ENCODE measurements at places on chromosomes 7 and 10.

DNA sequence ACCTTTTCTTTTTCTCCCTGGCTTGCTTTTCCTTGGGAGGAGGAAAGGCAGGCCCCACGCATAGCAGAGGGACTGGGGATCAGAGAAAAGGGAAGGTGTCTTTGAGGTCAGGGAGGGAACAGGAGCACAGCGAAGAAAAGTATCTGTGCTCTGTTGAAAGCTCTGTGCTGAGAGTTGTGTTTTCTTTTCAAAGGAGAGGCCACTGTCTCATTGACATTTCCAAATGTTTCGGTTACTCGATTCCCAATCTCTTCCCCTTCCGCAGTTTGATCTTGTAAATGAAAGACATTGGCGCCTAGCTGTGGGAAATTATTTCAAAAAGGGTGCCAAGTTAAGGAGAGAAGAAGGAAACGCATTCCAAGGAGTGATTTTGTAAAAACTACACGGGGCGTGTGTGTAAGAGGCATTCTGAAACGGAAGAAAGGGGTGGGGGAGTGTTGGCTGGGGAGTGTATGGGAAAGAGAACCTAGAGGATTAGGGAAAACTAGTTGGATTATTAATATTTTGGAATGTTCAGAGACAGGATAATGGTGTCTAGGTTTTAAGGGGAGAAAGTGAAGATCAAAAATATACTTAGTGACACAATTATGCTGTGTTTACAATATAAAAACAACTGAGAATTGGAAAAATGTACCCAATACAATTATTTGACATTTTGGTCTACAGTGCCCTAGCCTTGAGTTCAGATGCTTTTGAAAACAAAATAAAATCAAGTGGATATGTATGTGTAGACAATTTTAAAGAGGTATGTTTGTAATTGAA lies 708 bp downstream of the KLHDC10 start:
- no peak for DNase-seq

DNA sequence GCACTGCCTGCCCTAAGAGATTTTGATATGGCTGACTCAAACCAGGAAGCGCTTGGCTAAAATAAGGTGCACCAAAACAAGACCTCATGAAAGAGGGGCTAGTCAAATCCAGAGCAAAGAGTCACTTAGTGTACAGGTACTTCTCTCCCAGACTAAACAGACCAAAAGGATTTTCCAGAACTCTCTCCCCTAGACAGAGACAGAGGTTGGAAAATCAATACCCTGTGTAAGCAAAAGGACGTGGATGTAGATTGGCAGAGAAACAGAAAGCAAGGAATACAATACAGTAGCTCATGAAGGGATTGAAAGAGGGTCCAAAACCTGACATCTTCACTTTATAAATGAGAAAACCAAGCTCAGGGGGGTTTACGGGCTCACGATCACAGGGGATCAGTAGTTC lies 83.0 kb upstream of the LRRTM3 start:
- DNase-seq, result no peak

- DNase-seq, result no peak
Measured at GRCh38 chr7:132977234-132977633, 104.7 kb downstream of the CHCHD3 start.

DNA sequence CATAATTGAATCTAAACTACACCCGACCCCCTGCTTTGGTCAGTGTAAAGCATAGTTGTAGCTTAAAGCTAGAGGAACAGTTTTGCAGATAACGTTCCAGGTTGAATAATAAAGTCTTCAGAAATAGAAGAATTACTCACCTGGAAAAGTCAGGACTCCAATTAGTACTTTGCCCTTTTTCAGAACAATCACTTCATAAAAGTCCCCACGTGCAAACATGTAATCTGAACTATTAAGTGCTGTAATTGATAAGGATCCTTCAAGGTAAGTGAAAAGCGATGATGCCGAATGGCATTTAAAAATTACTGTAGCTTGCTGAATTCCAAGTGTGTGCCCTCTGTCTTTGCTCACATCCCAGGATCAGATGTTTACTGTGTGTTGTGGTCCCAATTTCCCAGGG lies 53.6 kb upstream of the INSYN2A start:
- no peak for DNase-seq

DNA sequence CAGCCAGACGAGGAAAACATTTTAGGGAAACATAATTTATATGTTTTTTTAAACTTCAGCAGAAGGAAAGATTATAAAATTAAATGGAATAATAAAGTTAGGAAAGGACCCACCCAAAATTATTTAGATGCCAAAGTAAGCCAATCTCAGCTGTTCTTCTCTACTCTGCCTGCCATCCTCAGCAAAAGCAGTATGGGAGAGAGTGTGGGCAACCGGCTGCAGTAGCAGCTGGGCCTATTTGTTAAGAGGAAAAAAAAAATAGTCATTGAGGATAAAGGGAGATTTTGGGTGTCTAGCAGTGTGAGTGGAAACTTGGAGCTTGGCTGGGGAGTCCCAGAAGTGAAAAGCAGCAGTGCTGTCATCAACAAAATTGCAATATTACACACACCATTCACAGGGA lies 15.4 kb downstream of the SEMA3E start:
- DNase-seq, result no peak

GRCh38 chr10:86732771-86733170 lies 23.6 kb upstream of the BMPR1A start:
- DNase-seq, result no peak

GRCh38 chr7:3461923-3462322 lies 160.9 kb downstream of the SDK1 start:
- no peak for DNase-seq

GRCh38 chr7:116934580-116934979 lies 18.7 kb upstream of the ST7 start:
- no peak for DNase-seq

DNA sequence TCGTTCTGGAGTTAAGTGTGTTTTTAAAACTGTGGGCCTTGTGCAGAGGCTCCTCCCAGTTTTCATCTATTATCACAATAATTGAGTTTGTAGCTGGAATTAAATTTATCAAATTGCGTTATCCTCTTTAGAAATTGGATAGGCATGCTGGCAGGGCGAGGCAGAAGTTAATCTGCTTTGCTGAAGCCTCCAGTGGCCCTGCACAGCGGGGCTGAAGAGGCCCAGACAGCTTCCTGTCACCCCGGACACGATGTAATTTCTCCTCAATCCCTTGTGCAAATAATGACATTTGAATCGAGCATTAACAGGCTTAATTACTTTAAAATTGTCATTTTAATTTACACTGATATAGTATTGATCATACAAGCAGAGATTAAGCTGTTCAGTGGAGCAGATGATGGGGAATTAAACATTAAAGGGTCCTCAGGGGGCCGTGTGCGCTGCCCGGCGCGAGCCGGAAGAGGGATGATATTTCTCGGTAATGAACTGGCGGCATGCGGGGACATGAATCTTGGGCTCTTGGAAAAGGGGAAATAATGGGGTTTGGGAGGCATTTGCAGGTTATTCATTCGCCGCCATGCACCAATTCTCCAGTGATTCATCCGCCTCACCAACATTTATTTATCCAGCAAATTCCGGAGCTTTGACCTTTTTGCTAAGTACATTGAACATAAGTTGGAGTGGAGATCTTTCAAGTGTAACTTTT lies 118.5 kb downstream of the NKX6-2 start:
- no peak for DNase-seq

DNA sequence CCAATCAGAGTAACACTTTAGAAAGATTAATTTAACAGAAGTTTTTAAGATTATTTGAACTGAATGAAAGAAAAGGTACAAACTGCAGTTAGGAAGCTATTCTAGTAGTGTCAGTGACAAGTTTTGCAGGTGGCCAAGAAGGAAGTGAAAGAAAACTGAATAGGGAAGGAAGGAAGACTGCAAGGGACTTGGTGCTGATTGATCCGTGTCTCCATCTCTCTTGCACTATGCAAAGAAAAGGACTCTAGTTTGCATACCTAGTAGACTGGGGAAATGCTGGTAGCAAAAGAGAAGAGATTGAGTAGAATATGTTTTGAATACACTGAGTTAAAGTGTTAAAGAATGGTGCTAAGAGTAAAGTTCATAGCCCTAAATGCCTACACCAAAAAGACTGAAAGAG lies 33.0 kb downstream of the OR6V1 start:
- DNase-seq, result no peak

DNA sequence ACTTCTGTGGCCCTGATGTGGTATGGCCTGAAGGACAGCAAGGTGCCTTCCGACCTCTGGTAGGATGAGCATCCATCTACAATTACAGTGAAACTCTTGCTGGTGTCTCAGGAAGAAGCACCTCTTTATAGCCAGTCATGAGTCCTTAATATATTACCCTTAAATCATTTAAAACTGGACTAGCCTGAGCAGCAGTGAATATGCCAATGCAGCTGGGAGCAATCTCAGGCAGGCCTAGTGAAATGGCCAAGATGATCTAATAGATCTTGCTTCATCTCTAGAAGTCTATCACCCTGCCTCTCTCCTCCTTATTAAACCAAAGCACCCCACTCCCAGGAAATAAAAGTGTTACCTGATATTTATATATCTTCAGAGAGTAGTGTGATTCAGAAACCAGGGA lies 66.7 kb upstream of the SORCS3 start:
- DNase-seq, result no peak
